ENCODE measurements at places on chromosomes 4 and X.

DNA sequence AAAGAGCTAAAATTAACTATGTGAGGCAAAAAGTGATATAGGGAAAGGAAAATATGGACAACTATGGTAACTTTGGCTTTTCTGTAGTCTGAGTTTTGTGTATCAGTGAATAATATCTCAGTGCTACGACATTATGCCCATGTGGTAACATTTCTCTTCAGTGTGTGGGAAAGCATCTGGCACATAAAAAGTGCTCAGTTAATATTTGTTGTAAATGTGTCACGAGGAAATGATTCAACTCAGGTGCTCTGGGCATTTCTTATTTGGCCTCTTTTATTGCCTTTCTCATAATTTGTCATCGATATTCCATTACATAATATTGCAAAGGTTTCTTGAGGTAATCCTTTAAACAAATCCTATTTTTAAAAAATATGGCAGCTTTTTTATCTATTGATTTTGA lies 17.6 kb downstream of the OFD1 start:
- no peak for DNase-seq

- DNase-seq: no peak
Measured at GRCh38 chr4:78162821-78163220, 105.7 kb downstream of the FRAS1 start.

GRCh38 chr4:113809311-113809710 lies 47.8 kb upstream of the CAMK2D start:
- no peak for DNase-seq

DNA sequence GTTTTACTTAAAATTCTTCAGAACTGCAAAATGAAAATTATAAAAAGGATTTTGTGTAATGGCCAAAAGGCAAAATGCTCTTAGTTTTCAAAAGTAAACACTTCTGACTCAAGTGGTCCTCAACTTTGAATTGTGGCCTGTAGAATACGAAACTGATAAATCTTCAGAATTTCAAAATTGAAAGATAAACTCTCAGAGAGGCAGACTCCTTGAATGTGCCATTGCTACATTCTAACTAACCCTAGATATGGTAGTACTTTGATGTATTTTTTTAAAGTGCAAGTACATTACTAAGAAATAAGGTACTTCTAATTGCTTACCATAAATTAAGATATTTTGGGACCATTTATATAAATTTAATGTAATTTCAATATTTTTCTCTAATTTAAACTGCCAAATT lies 44.4 kb downstream of the TNIP3 start:
- DNase-seq: no peak

DNA sequence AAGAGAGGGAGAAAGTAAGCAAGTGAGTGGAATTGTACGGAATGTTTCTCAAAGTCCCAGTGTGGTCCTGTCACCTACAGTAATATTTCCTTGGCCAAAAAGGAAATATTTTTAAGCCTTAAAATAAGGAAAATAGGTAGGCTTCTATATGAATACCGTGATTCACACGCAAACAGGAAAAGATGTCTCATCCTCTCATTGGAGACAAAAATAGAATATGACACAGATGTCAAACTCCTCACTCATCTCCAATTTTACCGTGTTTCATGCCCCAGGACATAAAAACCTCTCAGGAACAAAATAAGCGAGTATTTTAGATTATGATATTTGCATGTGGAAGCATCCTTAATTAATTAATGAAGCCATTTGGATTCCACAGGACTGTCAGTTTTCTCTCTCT lies 1269.5 kb downstream of the RAPGEF2 start:
- DNase-seq: no peak
